ENCODE measurements at places on chromosomes 1 and 21.

DNA sequence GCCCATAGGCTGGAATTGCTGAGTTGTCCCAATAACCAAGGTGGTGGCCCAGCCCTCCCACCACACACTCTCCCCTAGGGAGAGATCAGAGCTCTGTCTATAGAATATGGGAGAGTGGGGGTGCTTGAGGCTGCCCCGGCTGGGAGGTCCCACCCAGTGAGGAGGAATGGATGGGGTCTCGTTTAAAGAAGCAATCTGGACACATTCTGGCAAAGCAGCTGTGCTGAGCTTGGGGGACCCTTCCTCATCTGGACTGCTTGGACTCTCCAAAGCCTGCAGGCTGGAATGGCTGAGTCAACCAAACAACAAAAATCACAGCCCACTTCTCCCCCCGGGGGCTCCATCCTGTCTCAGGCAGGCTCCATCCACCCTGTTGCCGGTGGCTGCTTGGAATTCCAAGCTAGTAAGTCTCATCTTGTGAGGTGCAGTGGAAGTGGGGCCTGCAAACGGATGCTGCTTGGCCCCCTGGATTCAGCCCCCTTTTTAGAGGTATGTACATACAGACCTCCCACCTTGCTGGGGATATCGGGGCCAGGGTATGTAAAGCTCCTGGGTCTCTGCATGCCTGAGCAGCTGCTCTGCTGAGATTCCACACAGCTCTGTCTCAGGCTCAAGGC is 67.1 kb upstream of the FAM78B start:
- DNase-seq = no peak

GRCh38 chr1:15100880-15101760 is 52.4 kb upstream of the TMEM51 start:
- DNase-seq = no peak

DNA sequence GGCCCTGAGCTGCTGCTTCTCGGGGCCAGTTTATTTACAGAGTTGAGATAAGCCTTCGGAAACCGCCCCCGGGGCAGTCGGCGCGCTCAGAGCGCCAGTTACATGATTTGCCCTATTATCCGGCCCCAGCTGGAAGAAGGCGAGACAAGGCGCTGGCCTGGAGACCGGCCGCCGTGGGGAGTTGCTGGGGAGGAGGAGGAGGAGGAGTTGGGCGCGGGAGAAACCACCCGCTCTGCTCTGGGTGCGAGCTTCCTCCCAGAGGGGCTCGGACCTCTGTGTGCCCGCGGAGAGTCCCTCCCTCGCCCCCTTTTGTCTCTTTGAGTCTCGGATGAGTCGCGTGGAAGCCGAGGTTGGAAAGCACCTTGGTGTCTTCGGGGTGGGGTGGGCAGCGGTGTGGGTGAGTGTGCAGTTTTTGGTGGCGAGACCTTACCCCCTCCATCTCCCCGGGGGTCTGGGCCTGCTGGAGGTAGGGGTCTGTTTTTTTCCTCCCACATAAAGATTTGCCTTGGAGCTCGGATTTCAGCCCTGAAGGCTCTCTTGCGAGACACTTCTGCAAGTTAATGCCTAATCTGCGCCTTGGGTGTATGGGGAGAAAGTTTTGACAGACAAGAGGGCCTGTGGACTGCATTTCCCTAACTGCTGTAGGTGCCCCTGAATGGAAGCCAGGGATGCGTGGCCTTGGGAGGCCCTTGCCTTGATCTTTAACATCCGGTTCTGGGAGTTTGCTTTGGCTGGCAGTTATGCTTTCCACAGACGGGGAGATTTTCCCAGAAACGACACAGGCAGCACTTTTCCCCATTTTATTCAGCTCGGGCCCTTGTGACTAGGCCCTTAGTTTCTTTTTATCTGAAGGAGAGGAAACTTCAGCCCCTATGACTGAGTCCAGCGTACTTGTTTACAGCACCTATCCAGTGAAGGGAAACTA is 80.0 kb downstream of the NDUFS5 start:
- DNase-seq = peak; percentile 66

DNA sequence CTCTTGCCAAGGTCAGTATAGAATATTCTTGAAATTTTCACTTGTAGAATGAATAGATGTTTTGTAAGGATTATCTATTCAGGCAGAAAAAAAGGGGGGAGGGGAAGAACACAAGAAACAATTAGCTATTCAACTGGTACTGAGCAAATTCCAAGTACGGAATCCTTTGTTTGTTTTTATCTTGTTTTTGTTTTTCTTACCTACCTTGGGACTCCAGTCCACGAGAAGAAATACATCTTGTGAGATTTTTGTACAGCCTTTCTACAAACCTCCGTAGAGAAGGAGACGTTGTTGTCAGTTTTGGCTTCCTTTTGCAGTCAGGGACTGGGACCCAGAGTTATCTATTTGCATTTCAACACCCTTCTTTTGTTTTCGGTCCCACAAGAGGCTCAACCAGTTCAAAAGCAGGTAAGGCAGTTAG is 36.0 kb downstream of the ZNF281 start:
- DNase-seq = no peak

DNA sequence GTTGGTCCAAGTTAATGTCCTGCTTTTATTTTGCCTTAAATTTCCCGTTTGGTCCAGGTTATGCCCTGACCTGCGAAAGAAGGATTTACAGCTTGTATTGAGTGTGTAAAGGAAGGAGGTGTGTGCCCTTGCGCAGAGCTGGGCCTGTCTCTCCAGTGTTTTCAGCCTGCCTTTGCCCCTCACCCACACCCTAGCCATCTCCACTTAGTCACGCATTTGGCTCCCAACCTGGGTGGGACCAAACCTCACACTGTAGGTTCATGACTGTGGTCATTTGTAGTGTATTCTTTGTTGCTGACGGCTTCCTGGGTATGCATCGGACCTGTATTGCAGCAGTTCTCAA is 572 bp upstream of the SRSF10 start:
- DNase-seq = peak; percentile 84

- DNase-seq = peak; percentile 36
Measured at GRCh38 chr1:38026592-38027200, 14.2 kb downstream of the UTP11 start.

GRCh38 chr1:46183079-46183847 is 7.0 kb upstream of the P3R3URF start:
- peak; percentile 99 for DNase-seq

DNA sequence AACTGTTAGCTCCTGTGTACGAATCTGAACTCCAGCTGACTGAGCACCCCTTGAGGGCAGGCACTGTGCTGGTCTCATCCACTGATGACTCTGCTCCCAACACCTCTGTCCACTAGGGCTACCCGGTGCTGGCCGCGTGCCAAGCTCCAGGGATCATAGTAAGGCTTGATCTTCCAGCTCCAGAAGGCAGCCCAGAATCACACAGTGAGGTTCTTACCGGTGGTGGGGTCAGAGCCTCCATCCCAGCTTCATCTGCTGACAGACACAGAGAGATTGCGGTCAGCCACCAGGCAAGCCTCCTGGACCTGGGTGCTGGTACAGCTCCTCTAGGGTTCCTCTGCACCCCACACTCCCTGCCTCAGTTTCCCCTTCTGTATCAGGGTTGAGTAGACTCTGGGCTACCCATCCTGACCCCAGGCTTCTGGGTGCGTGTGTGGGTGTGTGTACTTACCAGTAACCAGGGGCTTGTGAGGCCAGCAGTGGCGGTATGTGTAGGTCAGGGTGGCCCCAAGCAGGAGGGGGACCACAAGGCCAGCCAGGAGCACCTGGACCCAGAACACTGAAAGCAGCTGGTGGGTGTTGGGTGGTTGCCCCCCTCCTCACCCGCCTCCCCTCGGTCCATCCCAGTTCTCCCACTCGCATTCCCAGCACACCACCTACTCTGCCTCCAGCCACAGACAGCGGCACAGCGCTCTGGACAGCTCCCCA is 3.4 kb downstream of the TNFRSF25 start:
- no peak for DNase-seq

DNA sequence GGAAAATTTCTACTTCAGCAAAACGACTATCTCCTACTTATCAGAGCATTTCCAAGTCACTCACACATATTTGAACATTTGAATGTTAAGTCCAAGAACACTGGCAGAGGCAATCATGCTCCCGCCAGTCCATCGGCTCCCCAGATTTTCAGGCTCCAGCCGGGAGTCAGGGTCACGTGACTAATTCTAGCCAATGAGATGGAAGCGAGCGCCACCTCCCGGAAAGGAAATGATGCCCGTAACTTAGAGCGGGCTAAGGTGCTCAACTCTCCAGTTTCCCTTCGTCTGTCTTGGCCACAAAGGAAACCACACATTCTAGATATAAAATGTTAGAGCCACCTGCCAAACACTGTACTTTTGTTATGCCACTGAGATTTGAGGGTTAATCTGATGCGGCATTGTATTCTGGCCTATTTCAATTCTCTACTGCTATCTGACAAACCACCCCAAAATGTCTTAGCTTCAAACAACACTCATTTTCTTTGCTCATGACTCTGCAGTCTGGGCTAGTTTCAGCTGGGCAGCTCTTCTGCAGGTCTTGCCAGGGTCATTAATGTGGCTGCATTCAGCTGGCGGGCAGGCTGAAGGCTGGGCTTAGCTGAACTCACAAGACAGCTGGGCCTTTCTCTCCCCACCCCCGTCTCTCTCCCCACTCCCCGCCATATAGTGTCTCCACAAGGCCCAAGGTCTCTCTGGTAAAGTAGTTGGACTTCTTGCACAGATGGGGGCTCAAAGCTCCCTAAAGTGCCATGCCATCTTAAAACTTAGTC is 16.5 kb upstream of the LHX4 start:
- no peak for DNase-seq

GRCh38 chr1:38027201-38028104 is 14.9 kb downstream of the UTP11 start:
- DNase-seq = no peak

- no peak for DNase-seq
Measured at GRCh38 chr1:240611619-240612480, at the start of gene GREM2. GREM2 (minus strand) TSS chr1:240612155; CDS start chr1:240493475, 118,680 bp downstream.

DNA sequence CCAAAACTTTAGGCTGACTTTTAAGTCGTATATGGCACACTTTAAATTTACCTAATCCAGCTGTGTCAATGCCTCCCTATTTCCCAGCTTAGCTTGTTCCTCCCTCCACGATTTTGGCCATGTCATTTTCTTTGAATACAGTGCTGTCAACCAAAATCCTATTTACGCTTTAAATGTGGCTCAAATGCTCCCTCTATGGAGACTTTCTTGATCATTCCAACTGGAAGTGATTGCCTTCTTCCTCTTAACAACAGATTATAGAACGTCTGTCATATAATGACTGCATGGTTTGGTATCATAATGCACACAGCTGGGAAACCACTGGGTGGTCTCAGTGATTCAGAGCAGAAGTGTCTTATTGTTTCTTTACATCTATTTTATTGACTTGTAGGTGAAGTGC is 18.9 kb upstream of the BATF3 start:
- DNase-seq = no peak

DNA sequence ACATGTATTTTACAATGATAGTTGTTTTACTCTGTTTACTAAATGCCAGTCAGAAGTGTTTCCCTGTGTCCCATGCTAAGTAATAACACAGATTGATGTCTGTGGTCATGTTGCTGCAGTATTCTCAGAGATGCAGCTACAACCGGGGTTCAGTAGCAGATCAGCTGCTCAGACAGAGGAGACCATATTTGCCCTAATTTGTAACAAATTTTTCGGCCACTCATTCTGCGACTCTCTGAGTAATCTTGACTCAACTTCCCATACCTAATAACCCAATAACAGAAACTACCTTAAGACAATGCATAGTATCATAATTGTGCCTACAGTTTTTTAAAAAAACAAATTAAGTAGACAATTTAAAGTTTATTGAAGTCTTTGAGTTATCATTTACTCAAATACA is 32.6 kb downstream of the NIBAN1 start:
- DNase-seq = no peak

DNA sequence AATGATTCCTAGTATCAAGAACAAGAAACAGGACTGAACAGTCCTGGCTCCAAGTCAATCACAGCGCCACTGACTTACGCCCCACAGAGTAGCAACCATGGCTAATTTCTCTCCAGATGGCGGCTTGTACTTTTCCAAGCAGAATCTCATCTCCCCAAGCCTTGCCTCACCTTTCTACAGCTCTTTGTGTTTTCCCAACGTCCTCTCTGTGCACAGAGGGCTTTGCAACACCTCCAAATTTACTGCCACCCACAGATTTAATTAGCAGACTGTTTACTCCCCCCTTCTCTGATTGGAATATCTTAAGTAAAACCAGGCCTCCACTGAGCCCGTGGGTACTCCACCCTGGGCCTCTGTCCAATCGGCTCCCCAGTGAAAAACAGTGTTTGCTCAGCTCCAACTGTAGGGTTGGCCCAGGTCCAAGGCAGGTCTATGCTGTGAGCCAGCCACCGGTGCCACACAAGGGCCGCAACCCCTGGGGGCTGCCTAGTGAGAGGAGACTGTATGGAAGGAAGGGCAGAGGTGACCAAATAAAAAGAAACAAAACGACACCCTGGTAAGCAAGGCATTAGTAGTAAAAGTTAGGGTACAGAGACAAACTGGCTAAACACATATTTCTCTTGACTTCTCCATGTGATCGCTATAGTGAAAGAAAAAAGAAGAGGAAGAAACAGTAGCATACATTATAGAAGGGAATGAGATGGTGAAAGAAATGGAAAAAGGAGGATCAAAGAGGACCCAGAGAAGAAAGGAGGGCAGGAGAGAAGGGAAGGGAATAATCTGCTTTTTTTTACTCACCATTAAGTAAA is 128.4 kb upstream of the SOD1 start:
- no peak for DNase-seq

- DNase-seq = no peak
Measured at GRCh38 chr1:9373619-9374018, 80.9 kb downstream of the SPSB1 start.

DNA sequence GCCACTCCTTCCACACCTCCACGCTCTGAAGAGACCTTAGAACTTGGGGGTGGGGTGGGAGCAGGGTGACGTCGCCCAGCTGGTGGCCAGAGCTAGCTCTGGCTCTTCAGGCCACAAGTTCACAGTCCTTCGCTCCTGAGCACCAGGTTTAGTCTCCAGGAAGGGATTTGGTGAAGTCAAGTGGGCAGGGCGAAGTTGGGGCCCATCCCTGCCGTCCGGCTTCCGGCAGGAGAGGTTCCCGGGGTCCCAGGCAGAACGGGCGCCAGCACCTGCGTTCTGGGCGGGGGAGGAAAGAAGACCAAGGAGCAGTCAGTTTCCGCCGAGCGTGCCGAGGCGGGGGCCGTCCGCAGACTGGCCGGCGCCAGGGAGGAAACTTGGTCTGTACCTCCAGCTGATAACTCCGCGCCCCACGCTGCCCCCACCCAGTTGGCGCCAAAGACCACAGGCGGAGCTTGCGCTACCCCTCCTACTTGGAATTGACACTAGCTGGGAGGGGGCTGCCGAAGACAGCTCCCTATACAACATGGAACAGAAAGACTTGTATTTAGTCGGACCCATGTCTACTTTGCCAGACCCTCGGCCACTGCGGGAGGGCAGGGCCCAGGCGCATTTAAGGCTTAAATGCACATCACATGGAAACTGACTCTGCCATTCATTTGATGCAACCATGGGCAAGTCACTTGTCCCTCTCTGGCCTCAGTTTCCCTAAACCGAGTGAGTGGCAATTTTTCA is 995 bp downstream of the ID3 start:
- peak; percentile 86 for DNase-seq

GRCh38 chr21:34092262-34092921 is 19.0 kb downstream of the MRPS6 start:
- DNase-seq = no peak

Measured in RCC 7860 (cell line).